ENCODE measurements at places on chromosomes 12 and 14.

DNA sequence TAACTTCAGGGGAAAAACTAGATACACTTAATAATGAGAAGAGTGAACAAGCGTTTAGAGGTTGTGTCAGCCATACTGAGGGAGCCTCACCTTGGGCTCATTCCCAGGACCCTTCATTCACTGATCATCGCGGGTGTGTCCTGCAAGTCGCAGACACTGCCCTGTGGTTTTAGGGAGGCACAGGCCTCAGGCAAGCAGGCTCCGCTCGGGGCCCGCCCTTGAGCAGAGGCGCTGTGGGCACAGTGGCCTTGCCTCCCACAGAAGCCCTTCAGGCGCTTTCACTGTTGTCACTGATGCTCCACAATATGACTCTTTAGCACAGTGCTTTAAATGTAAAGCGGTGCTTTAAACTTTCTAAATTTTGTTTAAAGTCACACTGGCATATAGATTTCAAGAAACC, 67.4 kb downstream of the DDX51 start:
- no peak for DNase-seq

DNA sequence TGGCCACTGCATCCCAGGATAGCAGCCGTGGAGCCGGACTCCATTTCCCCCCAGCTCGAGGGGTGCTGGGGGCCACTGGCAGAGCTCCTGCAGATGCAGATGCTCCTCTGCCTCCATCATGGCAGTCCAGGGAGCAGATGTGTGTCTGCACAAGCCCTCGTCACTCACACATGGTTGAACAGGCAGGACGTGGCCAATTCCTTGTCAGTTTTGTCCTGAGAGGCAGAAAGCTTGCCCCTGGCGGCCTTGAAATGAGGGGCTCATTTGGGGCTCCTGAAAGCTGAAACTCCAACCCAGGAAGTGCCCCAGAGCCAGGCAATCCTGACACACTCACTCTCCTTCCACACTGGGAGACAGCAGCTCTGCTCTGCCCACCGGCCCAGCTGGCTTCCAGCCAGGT, 100.9 kb upstream of the C14orf180 start:
- no peak for DNase-seq

GRCh38 chr12:132003846-132004245, 54.1 kb downstream of the EP400 start:
- no peak for DNase-seq

- no peak for DNase-seq
Observed at GRCh38 chr12:113418213-113418879, 3.8 kb upstream of the SDSL start.

DNA sequence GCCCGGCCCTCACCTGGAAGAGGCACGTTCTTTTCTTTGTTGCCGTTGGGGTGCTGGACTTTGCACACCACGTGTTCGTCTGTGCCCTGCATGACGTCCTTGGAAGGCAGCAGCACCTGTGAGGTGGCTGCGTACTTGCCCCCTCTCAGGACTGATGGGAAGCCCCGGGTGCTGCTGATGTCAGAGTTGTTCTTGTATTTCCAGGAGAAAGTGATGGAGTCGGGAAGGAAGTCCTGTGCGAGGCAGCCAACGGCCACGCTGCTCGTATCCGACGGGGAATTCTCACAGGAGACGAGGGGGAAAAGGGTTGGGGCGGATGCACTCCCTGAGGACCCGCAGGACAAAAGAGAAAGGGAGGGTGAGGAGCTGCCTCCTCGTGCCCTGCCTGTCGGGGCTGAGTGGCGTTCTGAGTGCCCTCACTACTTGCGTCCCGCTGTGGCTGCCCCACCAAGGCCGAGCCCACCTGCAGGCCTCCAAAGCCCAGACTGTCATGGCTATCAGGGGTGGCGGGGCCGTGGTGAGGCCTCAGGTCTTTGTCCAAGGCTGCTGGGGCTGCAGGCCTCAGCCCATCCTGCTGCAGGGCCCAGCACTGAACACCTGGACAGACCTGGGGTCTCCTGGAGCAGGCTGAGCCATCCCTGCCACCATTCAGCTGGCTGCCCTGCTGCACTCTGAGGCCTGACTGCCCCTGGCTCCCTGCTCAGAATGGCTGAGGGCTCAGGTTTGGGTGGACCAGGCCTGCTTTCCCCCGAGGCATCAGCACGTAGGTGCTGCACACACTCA, 329.7 kb downstream of the TMEM121 start:
- no peak for DNase-seq

DNA sequence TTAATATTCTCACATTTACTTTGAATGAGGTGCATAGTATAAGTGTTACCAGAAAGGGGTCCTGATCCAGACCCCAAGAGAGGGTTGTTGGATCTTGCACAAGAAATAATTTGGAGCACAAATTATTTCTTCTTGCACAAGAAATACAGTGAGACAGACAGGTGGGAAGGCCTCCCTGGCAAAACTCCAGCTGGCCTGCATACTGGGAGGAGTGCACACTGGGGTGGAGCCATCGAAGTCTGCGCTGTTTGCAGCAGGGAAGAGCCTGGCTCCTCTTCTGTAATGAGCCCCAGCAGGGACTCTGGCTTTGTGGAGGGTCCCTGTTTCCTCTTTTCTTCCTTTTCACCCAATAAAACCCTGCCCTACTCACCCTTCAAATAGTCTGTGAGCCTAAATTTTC, 141.6 kb downstream of the GLT1D1 start:
- DNase-seq = no peak

- no peak for DNase-seq
Observed at GRCh38 chr12:104339663-104340062, 36.1 kb downstream of the EID3 start.

- no peak for DNase-seq
Observed at GRCh38 chr14:103693515-103693914, 21.7 kb downstream of the XRCC3 start.

DNA sequence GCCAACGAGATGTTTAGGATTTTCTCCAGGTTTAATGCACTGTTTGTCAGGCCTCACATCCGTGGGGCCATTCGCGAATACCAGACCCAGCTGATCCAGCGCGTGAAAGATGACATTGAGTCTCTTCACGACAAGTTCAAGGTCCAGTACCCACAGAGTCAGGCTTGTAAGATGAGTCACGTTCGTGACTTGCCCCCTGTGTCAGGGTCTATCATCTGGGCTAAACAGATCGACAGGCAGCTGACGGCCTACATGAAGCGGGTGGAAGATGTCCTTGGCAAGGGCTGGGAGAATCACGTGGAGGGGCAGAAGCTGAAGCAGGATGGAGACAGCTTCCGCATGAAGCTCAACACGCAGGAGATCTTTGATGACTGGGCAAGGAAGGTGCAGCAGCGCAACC, 21.6 kb downstream of the DYNC1H1 start:
- no peak for DNase-seq

DNA sequence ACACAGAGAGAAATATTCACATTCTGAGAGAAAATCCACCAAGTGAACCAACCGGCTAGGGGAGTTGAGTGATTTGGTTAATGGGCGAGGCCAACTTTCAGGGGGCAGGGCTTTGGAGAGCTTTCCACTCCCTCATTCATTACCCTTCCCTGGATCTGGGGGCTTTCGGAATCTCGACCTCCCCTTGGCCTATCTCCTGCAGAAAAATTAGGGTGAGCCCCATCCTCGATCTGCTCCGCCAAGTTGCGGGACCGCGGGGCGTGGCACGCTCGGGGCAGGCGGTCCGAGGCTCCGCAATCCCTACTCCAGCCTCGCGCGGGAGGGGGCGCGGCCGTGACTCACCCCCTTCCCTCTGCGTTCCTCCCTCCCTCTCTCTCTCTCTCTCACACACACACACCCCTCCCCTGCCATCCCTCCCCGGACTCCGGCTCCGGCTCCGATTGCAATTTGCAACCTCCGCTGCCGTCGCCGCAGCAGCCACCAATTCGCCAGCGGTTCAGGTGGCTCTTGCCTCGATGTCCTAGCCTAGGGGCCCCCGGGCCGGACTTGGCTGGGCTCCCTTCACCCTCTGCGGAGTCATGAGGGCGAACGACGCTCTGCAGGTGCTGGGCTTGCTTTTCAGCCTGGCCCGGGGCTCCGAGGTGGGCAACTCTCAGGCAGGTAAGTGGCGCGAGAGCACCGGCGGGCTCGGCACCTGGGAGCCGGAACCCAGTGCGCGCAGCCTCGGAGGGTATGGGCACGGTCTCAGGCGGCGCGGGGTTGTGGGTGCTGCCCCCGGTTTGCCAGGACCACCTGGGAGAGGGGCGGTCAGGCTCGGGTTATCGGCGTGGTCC, at the start of gene ERBB3:
TSS of gene ERBB3 (plus strand) at position 443 of the 833 bp plus-strand sequence. CDS start at position 579, 136 bp downstream.
- DNase-seq = peak; percentile 59

DNA sequence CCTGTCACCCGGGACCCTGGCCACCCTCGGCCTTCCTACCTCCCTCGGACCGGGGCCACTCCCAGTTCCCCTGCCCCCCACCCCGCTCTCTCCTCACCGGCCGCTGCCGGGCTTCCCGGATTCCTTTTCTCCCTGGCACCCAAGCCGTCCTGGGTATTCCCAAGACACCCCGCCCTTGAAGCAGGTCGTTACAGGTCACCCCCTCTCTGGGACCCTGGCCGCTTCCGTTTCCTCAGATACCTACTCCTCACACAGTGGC, 493 bp downstream of the NUMB start:
- no peak for DNase-seq

DNA sequence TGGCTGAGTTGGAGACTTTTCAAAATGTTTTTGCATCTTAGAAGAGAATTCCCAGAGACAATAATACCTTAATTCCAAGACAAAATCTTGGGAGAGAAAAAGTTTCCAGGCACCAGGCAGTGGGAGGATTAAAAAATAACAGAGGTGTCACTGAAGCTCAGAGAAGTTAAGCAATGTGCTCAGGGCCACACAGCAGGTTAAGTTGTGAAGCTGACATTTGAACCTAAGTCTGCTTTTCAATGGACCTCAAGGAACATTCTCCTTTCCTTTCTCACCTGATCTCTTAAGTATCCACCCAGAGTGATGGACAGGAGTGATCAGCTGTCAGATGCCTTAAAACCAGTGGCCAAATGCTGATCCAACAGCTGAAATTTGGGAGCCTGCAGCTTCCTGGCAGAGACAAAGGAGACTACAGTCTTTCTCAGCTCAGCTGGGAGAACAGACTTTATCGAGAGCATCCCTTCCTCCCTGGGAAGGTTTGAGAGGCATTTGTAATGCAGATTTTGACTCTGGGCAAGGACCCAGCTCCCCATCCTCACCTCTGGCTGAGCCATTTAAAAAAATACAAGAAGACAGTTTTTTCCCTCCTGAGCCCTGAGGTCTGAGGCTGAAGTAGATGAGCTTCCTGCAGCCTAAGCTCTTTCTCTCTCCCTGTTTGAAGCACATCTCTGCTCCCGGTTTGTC, 174.9 kb upstream of the RPH3A start:
- no peak for DNase-seq

- no peak for DNase-seq
Observed at GRCh38 chr12:103838254-103838914, 2.6 kb downstream of the NT5DC3 start.

GRCh38 chr12:3491938-3492792, 1.2 kb downstream of the PRMT8 start:
- DNase-seq = no peak

DNA sequence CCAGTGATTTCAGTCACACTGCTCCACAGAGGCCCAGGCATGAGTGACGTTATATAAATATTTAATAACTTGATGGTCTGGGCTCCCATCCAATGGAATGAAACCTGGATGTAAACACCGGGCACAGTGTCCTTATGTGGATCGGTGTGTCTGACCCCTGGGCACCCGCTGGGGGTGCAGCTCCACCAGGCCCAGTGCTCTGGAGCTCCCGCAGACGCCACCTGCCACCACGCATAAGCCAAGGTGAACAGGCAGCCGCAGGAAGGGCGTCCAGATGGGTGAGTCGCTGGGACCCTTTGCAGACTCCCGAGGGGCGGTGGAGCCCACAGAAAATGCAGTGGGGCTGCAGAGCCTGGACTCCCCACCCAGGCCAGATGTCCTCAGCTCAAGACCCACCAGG, 121.6 kb downstream of the SCARB1 start:
- DNase-seq = no peak

DNA sequence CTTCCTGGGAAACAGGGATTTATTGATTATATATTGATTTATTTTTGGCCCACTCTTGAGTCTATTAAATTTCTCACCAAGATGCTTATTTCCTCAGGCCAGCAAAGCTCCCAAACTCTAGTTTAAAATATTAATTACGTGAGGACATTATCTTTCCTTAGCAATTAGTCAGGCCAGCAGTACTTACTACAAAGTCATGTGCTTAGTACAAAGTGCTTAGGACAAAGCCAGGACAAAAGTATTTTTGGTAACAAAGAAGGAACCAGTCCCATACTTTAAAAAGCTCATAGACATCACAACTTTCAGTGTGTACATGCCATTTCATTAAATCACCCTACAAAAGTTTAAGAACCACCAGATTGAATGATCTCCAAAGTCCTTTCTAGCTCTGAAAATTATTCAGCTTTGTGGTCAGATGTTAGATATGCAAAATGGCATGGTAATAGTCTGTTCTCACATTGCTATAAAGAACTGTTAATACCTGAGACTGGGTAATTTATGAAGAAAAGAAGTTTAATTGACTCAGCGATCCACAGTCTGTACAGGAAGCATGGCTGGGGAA, 94.7 kb upstream of the PWP1 start:
- DNase-seq = no peak

DNA sequence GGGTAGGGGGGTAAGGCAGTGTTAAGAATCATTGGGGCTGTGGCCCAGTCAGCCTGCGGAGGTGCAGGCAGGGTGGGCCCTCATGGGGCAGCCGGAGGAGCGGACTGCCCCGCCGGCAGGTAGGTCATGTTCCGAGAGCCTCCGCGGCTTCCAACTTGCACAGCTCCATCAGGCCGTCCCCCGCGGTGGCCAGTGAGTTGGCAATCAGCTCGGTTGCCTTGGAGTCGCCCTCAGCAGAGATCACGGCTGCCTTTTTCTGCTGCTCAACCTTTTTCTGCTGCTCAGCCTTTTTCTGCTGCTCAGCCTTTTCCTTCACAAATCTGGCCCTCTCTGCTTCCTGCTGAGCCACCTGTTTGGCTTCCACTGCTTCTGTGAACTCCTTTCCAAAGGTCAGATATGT, 41.1 kb upstream of the CSRNP2 start:
- DNase-seq = no peak

GRCh38 chr12:111267144-111267543, 101.8 kb downstream of the PHETA1 start:
- no peak for DNase-seq

DNA sequence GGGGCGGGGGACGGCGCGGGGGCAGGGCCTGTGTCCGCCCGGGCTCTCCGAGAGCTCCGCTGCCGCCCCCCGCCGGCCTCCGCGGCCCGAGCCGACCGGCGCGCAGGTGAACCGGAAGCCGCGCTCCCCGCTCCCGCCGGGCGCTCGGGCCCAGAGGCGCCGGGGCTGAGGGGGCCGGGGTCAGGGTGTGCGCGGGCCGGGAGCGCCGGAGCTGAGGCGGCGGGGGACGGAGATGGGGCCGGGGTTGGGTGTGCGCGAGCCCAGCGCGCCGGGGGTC, 431 bp downstream of the HIP1R start:
- no peak for DNase-seq

GRCh38 chr14:56293506-56293905, 175.3 kb downstream of the PELI2 start:
- DNase-seq = no peak
